ENCODE measurements at places on chromosomes 12 and 14.

DNA sequence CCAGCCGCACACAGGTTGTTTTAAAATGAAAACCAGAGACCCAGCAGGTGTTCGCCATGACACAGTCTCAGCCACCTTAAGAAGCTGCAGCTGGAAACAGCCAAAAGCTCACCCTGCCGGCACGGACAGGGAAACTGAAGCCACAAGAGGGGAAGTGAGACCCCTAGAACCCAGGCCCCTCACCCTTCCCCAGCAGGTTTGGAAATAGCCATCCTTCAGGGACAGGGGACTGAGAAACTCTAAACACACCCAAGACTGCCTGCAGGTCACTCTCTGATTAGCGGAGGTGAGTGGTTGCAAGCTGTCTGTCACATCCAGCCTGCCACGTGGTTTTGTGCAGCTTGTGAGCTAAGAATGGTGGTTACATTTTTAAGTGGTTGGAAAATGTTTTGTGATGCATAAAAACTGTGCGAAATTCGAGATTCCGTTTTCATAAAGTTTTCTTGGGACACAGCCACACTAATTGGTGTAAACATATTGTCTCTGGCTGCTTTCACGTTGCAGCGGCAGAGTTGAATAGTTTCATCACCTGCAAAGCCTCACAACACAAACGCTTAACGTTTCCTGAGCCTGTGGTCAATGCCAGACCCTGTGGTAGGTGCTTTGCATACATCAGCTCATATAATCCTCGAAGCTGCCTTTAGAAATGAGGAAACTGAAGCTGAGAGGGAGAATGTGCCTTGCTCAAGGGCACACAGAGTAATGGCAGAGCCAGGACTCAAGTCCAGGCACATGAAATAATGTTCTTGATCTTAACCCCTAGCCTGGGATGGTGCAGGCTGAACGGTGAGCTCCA is 1.7 kb upstream of the SELPLG start:
- DNase-seq = no peak

GRCh38 chr12:92362785-92363184 is 217.1 kb upstream of the BTG1 start:
- DNase-seq = no peak

DNA sequence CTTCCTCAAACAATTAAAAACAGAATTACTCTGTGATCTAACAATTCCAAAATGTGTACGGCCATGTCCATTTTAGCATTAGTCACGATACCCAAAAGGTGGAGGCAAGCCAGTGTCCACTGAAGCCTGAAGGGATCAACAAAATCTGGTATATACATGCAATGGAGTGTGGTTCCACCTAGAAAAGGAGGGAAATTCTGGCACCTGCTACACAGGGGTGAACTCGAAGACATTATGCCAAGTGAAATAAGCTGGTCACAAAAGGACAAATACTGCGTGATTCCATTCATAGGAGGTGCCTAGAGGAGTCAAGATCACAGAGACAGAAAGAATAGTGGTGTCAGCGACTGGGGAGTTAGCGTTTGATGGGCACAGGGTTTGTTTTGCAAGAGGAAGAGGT is 331.4 kb downstream of the MED13L start:
- DNase-seq = no peak

DNA sequence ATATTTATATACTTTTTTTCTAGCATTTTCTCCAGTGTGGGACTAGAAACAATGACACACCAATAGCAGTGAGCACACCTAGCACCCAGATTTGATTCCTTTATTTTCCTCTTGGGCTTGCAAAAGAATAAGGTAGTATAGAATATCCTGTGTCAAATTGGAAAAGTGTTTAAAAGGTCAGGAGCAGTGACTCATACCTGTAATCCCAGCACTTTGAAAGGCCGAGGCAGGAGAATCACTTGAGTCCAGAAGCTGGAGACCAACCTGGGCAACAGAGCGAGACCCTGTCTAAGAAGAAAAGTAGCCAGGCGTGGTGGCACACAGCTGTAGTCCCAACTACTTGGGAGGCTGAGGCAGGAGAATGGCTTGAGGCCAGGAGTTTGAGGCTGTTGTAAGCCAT is 53.8 kb upstream of the SGPP1 start:
- DNase-seq = no peak

DNA sequence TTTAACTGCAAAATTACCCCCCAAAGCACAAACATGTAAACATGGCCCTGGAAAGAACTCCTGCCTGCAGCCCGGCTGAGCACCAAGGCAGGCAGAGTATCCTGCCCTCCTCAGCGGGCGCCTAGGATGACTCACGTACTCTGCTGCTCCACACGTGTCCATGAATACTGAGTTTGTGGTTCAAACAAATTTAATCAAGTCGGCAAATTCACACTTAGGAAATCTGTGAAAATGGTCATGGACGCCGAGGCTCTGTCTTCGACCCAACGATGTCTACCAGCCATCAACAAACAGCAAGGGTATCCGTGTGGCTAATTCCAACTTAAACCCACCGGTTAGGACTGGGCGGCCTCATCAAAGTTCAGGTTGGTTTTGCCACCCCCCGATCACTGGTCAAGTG is 25.5 kb downstream of the GOLGA3 start:
- no peak for DNase-seq

DNA sequence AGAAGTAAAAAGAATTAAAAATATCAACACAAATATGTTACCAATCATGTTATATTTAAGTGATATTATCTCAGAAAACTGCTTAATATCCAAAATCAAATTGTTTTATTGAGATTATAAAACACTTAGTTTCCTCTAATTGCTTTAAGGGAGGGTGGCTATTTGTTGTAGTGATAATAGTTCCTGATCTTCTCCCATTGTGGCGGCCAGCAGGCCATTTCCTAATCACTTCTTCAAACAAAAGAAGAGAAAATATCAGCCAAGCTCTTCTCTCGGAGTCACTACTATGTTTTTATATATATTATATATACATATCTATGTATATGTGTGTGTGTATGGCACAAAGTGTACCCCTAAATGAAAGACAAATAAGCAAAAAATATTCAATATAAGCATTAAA is 31.5 kb downstream of the ERO1A start:
- DNase-seq = no peak

DNA sequence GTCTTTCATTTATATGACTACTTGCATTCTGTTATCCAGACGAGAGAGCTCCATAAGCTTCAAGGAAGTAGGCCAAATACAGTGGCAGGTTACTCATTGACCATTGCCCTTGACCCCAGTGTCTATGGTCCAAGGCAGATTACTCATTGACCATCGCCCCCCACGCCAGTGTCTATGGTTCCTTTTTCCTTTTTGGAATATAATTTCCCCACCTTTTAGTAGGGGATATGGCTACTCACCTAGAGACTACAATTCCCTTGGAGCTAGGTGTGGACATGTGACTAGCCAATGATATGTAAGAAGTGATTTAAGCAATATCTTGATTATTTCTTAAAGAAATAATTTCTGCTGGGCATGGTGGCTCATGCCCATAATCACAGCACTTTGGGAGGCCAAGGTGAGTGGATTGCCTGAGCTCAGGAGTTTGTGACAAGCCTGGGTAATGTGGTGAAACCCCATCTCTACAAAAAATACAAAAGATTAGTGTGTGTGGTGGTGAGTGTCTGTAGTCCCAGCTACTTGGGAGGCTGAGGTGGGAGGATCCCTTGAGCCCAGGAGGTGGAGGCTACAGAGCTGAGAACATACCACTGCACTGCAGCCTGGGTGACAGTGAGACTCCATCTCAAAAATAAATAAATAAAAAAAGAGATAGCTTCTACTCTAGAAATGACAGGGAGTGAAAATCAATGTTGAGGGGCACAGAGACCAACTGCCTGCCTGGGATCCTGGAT is 32.6 kb downstream of the SIX4 start:
- no peak for DNase-seq

GRCh38 chr12:41930866-41931437 is 213.7 kb downstream of the GXYLT1 start:
- DNase-seq = no peak

DNA sequence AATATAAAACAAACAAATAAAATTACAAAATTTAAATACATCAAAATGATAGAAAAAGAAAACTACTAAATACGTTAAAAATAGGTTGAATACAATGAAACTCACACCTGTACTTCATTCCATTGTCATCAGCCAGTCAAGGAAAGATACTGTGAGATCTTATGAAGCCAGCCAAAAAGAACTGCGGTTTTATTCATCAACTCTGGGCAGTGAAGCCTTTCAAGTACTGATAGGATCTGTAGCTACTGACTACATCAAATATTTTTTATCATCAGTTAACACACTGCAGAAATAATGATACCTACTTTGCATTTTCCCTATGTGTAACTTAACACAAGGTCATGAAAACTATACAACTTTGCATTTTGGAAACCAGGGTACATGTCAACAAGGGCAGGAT is 46.3 kb upstream of the FAR2 start:
- no peak for DNase-seq

DNA sequence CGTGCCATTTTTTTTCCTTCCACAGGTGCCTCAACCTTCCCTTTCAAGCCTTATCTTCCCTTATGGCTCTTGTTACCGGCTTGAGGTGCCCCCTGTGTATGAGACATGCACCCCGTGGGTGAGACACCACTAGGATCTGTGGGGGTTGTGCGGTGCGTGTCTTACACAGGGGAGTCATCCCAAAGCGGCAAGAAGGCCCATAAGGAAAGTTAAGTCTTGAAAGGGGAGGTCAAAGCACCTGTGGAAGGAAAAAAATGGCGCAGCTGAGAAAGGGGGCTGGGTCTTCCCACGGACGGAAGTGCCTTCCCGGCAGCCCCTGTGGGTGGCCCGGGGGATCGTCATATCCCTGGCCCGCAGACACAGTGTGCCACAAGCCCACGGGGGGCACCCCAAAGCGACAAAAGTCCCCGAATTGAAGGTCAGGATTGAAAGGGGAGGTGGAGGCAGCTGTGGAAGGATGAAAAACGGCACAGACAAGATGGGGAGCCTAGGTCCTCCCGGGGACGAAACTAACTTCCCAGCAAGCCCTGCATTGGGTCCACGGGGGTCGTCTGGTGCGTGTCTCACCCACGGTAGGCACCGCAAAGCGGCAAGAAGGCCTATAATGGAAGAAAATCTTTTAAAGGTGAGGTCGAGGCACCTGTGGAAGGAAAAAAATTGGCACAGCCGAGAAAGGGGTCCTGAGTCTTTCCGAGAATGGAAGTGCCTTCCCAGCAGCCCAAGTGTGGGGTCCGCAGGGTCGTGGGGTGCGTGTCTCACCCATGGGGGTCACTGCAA is 273.3 kb downstream of the ALG10 start:
- no peak for DNase-seq

GRCh38 chr14:52730709-52731111 is 744 bp downstream of the STYX start:
- DNase-seq = no peak

GRCh38 chr12:51950682-51951198 is 759 bp upstream of the ACVR1B start:
- DNase-seq = no peak

DNA sequence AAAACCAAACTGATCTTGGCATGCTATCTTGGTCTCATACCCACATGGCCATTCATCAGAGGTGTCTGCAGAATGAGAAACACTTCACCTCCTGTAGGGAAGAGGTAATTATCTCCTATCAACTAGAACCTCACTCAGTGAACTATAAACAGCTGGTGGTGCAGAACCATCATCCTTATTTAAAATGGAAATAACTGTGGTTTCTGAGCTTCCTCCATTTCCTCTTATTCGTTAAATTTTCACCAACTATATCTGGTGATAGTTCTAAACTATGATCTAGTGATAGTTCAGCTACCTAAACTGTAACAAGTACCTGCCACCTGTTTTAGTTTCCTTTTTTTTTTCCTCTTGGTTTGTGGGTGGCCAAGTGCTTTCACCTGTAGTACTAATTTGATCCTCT is 218.5 kb downstream of the FUT8 start:
- DNase-seq = no peak

GRCh38 chr14:72350215-72350614 is 418.0 kb downstream of the RGS6 start:
- no peak for DNase-seq

DNA sequence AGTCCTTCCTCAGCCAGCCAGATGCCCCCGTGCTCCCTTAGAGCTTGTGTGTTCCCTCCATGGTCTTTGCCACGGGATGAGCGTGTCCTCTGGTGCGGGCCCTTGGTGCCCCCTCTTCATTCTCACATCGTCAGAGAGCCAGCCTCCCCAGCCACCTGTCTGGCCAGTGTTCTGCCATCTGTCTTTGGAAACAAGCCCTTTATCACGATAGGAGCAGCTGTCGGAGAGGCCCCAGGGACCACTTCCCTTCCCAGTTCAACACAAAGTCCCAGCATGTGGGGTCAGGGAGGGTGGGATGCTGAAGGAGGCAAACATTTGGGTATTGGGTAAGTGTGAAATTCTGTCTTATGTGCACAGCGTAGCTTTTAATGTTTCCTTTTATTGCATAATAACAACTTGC is 44.5 kb downstream of the DYNC1H1 start:
- no peak for DNase-seq

DNA sequence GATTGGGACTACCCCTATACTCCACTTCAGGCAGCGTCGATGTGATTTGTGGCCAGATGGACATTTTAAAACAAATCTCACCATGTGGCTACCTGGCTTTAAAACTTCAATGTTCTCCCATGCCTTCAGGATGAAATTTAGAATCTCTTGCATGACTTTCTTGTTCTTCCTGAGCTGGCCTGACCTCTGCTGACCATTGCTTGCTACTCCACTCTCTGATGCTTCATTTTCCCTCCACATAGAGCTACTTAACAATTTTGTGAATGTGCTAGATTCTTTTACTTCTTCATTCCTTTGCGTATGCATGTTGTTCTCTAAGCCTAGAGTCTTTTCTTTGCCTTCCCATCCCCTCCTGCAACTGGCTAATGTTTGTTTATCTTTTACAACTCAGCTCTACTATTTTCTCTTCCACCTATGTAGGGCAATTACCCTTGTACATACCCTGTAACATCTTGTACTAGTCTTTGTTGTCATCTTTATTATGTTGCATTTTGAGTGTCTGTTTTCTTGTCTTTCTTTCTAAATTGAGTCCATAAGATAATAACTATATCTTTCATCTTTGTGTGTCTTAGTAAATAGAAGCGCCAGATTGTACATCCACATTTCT is 41.2 kb downstream of the YLPM1 start:
- DNase-seq = no peak

- no peak for DNase-seq
Observed at GRCh38 chr12:132286912-132287311, 42.5 kb downstream of the GALNT9 start.

GRCh38 chr12:546265-546919 is 86.7 kb downstream of the B4GALNT3 start:
- no peak for DNase-seq

DNA sequence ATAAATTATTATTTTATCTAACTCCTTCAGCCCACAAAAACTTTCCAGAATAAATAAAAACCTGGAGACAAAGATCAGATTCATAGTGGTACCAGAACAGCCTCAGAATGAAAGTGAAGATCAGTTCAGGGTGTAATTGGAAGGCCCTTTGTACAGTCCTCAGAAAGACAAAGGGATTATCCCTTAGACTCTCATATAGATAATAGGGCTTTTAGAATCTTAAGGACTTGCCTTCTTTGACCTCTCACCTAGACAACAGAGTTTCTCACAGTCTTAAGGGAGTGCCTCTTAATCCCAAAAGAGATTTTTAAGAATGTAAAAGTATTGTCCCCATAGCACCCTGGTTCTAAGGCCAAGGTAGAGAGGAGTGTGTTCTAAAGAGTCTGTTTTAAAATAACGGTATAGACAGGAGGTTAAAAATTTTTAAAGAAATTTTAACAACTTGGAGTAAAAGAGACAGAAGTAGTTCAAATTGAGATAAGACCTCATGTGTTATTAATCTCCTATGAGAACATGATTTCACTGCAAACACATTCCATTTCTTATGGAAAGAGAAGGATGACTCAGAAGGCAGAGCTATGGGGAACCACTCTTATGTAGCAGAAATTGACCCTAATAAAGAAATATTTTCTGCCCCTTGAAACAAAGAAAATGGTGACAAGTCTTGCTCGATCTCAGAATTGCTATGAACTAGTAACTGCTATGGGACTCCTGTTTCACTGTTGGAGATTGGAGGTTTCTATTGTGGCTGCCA is 24.2 kb upstream of the NOVA1 start:
- DNase-seq = no peak

All from right lung (tissue), 10 donors.